ENCODE measurements at places on chromosomes 12 and 14.

GRCh38 chr12:130496516-130497120, 158.9 kb downstream of the PIWIL1 start:
- DNase-seq = no peak

DNA sequence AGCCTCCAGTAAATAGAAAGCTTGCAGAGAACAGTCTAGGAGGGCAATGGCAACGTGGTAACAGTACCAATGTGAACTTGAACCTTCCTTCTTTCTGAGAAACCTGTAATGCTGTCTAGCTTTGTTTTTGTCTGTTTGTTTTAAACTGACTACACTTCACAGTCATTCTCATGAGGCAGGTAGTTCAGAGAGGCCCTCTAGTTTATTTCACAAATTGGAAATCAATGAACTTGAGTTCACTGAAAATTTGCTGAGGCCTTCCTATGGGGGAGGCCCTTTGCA, 2.9 kb upstream of the ATP2A2 start:
- no peak for DNase-seq

- DNase-seq = no peak
These were observed 20.8 kb downstream of the SIVA1 start for GRCh38 chr14:104773505-104774452.

GRCh38 chr14:92353447-92353846, 30.5 kb downstream of the SLC24A4 start:
- DNase-seq = no peak

GRCh38 chr14:99612738-99613330, 8.8 kb upstream of the CCDC85C start:
- DNase-seq = no peak

DNA sequence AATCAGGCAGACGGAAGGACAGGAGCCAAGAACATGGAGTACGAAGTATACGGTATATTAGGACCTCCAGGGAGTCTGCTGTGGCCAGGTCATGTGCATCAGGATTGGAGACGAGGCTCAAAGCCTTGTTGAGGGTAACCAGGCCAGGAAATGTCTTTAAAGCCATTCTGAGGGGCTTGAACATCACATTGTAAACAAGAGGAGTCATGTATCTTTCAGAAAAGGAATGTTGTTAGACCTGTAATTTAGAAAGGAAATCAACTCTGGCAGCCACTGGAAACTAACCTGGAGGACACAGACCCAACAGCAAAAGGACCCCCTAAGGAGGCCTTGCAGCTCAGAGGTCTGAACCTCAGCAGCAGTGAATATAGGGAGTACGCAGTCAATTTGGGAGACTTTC, 7.5 kb downstream of the MAP3K9 start:
- DNase-seq = no peak

- DNase-seq = peak; percentile 59
These were observed 10.2 kb upstream of the GOLGA5 start for GRCh38 chr14:92783813-92784431.

GRCh38 chr14:100544506-100545141, 42.6 kb downstream of the BEGAIN start:
- no peak for DNase-seq

GRCh38 chr14:72638021-72638420, 255.9 kb downstream of the DPF3 start:
- no peak for DNase-seq

DNA sequence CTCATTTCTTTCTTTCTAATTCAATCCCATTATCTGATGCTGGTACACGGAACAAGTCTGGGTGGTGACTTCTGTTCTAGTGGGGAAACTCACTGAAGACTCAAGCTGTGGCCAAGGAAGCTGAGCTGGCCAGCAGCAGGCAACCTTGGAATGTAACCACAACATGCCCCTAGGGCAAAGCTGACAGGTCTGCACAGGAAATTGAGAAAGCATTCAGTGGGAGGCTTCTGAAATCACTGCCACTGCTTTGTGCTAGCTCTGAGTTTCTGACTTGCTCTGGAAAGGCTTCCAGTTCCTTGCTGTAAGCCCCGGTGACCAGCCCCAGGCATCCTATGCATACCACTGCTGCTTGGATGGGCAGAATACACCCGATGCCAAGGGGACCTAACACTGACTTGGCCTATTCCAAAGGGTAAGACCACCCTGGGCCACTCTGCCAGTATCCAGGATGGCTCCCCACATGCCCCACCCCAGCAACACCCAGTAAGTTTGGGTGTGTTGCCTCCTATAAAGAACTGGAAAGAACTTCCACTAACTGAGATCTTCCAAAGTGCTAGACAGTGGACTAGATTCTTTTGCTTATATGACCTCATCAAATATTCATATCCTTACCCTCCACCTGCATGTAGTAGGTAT, 84.5 kb upstream of the CDKN3 start:
- DNase-seq = no peak

DNA sequence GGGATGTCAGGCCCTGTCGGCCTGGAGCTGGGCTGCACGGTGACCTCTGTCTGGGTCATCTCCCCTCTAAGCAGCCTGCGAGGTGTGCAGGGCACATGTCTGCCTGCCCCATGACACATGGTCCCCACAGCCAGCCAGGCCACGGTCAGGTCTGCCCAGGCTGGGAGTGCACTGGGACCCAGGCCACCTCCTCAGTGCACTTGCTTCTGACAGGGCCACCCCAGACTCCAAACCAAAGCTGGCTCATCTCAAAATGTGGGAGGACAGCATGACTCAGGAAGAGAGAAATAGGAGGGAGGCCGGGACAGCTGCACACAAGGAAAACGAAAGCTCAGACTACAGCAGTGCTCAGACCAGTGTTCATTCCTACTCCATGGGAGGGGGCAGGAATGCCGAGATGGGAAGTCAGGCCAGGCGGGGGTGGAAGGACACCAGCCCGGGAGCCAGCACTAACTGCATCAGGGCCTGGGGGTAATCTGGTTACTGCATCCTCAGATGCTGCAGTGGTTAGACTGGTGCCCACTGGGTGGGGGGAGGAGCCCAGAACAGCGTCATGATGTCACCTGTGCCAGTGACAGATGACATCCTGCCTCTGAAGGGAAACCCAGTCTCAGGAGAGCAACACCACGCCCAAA, 4.0 kb downstream of the P2RX2 start:
- no peak for DNase-seq

DNA sequence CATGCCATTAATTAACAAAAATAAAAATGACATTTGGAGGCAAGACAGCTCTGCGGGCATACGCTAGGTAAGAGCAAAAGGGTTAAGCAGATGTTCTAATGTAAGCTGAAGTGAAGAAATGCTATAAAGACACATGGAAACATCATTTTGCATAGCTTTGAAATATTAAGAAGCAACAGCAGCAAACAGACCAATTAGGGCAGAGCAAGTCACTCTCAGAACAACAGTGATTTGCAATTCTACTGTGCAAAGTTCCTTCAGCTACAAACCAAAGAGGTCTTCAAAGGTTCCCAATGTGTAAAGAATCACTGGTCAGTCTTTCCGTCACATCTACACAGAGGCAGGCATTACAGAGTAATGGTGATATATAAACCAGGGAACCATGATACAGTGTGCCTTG, 68.2 kb downstream of the PAPLN start:
- DNase-seq = no peak

GRCh38 chr12:122064780-122065588, 13.6 kb upstream of the MLXIP start:
- DNase-seq = no peak

DNA sequence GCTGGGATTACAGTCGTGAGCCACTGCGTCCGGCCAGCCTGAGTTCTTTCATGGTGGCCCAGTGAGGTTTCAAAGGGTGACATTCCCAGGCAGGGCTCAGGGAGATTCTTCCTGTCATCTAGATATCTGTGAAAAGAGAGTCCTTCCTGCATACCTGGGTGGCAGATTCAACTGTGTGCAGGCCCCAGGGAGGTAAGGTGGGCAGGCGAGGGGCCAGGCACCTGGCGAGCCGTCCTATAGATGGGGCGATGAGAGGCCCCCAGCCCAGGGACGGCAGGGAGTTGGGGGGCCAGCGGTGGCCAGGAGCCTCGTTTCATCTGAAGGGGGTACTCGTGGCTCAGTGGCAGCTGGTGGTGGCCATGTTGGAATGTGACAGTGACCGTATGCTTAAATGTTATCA, 7.1 kb upstream of the EP400 start:
- no peak for DNase-seq

DNA sequence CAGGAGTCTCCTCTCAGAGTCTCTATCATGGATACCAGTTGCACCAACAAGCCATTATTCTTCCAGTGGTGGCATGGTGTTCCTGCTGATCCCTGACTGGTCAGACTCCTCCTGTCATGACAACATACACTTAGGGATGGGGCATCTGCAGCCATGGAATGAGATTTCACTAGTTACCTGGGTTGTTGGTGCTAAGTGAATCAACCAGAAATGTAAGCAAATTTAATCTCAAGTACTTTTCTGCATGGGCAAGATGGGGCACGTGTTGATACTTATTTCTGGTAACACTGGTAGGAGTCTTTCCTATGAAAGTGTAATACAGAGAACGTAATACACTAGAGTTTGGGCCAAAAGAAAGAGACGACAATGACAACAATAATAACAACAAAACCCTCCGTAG, 211.5 kb upstream of the FOXN3 start:
- DNase-seq = no peak

GRCh38 chr14:61588419-61588901, 106.9 kb upstream of the HIF1A start:
- no peak for DNase-seq

- DNase-seq = no peak
These were observed 18.1 kb downstream of the SUSD6 start for GRCh38 chr14:69629225-69630127.

DNA sequence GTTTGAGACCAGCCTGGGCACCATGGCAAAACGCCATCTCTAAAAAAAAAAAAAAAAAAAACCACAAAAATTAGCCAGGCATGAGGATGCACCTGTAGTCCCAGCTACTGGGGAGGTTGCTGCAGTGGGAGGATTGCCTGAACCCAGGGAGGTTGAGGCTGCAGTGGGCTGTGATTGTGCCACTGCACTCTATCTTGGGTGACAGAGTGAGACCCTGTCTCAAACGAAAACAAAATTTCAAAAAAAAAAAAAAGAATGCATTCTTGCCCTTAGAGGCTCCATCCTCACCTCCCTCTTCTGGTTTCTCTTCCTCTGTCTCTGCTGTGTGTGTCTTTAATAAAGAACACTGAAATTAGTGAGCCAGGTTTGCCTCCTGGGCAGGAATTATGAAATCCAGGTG, 107.8 kb downstream of the VCPKMT start:
- no peak for DNase-seq

DNA sequence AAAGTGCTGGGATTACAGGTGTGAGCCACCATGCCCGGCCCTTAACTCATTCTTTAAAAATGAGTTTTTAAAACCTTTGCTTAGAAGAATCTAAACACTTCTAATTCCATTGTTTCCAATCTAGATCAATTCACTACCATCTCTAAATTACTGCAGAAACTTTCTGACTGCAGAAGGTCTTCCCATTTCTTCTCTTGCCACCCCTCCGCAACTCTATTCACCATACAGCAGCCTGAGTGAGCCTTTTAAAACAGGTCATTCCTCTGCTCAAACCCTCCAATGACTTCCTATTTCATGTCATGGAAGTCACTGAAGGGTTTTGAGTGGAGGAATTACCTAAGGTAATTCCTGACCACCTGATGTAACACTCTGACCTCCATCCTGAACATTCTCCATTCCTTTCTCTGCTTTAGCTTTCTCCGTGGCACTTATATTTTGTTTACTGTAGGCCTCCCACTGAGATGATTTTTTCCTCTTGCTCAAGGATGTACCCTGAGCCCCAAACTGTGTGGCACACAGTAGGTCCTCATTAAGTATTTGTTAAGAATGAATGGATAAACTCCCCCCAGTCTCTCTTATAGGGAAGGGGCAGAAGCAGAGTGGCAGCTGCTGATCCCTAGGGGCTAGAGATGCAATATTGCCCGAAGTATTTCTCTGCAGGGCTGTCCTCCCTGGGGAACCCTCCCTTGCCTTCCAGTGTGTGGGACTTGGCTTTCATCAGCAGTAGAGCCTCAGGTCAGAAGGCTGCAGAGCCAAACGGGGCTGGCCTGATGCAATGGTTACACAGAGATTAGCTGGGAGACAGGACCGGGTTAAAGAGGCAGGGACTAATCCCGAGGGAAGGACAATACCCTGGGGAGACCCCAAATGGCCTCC, 1.2 kb downstream of the DDIT3 start:
- DNase-seq = no peak

DNA sequence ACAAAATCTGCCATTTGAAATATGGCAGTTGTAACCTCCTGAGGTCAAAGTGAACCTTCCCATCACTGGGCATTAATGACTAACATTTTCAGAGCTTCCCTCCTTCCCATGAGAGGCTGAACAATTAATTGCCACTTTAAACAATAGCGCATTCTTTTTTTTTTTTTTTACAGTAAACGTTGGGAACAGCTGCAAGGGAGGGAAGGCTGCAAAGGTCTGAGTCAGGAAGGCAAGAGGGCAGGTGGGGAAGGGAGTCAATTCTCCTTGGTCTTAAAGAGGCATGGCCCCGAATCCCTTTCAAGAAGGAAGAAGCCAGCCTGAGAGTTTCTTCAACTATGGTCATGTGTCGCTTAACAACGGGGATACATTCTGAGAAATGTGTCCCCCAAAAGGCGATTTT, 41.0 kb upstream of the PLEKHG3 start:
- no peak for DNase-seq

GRCh38 chr12:78898416-78898815, 33.8 kb downstream of the SYT1 start:
- DNase-seq = no peak

DNA sequence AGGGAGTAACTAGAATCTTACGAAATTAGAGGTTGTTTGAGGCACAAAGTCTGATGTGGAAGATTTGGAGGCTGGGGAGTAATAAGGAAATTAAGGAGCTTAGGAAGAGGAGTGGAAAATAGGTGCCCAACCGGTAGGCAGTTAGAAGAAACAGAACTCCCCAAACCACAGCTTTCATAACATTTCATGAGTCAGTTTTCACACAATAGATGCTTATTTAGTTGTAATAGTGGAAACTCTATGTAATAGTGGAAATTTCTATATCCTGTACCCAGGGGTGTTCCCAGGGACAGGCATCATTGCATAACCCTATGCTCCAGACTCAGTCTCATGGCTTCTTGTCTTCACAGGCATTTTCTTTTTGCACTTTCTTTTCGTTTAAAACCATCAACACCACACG, 8.3 kb downstream of the C3AR1 start:
- no peak for DNase-seq

DNA sequence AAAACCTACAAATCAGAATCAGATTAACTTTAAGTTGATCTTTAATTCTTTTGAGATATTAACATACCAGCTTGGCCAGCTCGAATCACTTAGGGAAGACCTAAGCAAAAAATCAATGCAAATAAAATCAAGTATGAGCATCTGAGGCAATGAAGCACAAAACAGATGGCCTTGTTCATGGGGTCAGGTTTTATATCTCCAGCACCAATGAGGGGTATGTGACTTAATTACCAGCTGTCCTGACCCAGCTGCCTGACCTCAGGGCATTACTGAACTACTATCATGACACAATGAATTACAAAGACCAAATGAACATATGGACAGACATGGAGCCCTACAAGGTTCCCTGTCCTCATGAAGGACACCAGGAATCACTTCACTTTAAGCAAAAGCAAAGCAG, 70.5 kb downstream of the FGD6 start:
- DNase-seq = no peak

- no peak for DNase-seq
These were observed 41.7 kb downstream of the BLTP3B start for GRCh38 chr12:100101000-100101399.

GRCh38 chr14:105091517-105092170, 26.4 kb upstream of the GPR132 start:
- no peak for DNase-seq

GRCh38 chr14:99930420-99931274, 134.6 kb upstream of the EVL start:
- no peak for DNase-seq

GRCh38 chr12:104063712-104064030, 660 bp upstream of the HCFC2 start:
- no peak for DNase-seq

- DNase-seq = no peak
These were observed 9.4 kb downstream of the TRAFD1 start for GRCh38 chr12:112134731-112135130.
